Amygdala (tissue), 56 donors: ENCODE measurements at places on chromosomes 16 and 17.

DNA sequence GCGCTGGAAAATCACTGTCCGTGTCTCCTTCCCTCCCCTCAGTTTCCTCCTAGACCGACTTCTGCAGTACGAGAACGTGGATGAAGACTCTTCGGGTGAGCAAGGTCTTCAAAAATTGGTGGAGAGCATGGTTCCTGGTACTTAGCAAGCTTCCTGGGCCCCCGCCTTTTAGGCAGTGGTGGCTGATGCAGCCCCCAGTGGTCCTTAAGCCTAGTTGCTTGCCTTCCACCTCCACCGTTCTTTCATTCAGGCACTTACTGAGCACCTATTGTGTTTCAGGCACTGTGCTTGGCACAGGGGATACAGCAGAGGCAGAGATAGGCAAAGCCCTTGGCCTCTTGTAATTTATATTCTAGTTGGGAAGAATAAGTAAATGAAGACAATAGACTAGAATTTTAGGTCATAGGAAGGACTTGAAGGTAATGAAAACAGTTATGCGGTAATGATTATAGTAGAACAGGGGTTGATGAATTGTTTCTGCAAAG, 767 bp downstream of the INO80E start:
- DNase-seq = no peak

- no peak for DNase-seq
These were observed 61.8 kb upstream of the ENDOV start for GRCh38 chr17:80352991-80353665.

DNA sequence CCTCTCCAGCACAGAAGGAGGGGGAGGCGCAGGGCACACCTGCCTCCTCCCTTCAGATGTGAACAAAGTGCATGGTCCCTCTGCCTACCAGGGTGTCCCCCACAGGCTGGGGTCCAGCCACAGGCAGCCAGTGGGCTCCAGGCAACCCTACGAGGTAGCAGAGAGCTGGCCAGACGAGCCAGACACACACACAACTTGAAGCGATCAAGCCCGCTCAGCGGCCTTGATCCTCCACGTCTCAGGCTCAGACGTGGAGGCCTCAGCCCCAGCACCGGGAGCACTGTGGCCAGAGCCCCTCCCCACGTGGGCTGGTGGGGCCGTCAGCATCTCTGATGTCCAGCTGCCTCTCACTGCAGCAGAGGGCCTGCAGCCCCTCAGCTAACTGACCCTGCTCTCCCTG, 8.5 kb downstream of the MCRIP1 start:
- no peak for DNase-seq

GRCh38 chr16:11356573-11357331, 11.5 kb downstream of the RMI2 start:
- DNase-seq = peak; percentile 51

DNA sequence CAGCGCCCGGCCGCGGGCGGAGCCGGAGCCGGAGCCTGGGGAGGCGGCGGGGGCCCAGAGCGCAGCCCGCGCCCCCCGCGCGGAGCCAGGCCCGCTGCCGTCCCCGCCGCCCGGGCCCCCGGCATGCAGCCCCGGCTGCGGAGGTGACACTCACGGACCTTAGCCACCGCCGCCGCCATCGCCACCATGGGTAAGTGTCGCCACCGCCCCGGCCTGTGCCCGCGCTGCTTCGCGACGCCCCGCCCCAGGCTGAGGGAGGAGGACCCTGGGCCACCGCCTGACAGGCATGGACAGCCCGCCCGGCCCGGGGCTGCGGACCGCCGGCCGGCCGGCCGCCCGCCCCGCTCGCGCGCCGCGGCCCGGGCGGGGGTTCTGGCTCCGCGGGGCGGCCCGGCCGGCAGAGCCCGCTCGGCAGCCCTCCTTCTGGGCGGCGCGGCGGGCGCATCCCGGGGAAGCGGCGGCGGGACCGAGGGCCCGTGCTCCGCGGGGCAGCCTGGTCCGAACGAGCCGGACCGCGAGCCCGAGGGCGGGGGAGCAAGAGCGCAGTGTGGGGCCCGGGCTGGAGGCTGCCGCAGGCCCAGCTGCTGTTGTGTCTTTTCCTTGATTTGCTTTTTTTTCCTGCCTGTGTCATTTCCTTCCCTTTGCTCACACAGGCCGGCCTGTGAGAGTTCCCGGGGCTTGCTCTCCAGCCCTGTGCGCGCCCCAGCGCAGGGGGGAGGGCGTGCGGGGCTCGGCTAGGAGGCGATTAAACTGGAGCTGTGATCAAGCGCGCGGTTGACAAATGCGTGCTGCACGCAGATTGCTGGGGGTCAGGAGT, 565 bp downstream of the MAP3K3 start:
- peak; percentile 43 for DNase-seq

- DNase-seq = no peak
These were observed 48.5 kb downstream of the B9D1 start for GRCh38 chr17:19313746-19314651.

DNA sequence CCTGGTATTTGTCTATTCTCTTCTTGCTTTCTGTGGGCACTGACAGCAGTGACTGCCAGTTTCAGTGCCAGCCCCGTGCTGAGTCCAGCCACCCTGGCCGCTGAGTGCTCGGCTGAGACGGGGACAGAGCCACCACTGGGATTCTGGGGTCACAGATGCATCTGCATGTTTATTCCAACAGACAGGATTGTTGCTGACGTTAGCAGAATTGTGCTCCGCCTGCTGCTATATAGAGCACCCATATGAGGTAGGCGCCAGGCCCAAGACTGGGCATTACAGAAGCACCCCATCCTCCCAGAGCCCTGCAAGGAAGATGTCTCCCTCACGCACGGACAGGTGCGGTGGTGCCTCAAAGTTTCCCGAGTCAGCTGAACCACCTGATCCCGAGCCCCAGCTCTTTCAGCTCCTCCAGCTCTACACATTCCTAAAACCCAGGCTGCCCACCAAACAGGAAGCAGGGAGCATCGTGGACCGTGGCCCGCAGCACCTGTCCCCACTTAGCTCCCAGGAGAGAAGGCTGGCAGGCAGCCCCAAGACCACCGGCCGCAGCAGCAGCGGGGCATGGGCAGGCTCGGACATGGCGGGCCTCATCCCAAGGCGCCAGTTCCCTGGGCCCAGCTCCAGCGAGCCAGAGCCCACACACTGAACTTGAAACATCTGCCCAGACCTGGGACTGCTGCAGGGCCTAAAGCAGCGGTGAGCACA, 44.9 kb upstream of the RASD1 start:
- DNase-seq = no peak

GRCh38 chr17:75998327-75998795, 2.3 kb upstream of the CDK3 start:
- no peak for DNase-seq

GRCh38 chr16:51473091-51473490, 322.0 kb upstream of the SALL1 start:
- DNase-seq = no peak

DNA sequence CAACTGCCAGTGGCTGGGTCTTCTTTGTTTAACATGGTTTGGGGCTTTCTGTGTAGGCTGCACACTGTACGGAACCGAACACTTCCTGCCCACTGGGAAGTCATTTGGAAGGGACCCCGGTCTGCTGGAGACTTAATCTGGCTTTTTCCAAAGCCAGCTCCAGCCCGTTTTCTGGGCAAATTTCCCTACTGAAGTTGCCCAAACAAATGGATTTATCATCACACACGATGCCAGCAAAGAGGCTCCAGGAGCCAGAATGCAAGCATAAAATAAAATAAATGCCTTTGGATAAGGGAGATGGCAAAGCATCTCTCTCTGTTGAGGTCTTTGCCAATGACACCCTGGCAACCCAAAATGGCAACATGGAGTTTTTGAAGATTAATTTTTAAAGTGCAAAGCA, 259.9 kb upstream of the IRX3 start:
- DNase-seq = no peak

GRCh38 chr17:37848690-37849616, 75.3 kb upstream of the TBC1D3K start:
- DNase-seq = no peak

DNA sequence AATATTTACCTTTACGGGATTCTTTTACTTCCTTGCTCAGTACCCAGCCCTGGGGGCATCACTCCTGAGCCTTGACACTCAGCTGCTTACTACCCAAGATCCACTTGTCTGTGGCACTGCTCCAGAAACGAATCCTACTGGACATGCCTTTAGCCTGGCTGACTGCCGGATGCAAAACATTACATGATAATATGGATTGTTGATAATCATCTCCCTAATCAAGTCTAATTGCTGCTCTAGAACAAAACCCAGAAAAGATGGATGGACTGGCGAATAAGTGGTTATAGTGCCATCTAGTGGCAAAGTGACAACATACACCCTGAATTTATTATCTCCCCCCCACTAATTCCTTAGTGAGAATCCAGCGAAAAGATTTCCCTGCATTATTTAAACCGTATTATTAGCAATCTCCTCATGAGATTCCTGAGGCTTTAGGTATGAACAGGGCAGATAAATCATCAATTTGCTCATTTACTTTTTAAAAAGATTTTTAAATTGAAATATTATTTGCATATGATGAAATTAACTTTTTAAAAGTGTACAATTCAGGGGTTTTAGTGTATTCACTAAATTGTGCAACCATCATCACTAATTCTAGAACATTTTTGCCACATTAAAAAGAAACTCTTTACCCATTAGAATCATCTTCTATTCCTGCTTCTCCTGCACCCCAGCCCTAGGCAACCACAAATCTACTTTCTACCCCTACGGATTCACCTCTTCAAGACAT, 61.6 kb downstream of the RGS9 start:
- no peak for DNase-seq

- DNase-seq = no peak
These were observed 27.0 kb upstream of the RGS9 start for GRCh38 chr17:65109990-65110680.

- DNase-seq = no peak
These were observed 16.2 kb downstream of the RPH3AL start for GRCh38 chr17:336110-337021.
